ENCODE measurements at places on chromosomes 5 and 9.
A peak's percentile ranks its signal among the peaks of the same experiment; 100 is the strongest.

DNA sequence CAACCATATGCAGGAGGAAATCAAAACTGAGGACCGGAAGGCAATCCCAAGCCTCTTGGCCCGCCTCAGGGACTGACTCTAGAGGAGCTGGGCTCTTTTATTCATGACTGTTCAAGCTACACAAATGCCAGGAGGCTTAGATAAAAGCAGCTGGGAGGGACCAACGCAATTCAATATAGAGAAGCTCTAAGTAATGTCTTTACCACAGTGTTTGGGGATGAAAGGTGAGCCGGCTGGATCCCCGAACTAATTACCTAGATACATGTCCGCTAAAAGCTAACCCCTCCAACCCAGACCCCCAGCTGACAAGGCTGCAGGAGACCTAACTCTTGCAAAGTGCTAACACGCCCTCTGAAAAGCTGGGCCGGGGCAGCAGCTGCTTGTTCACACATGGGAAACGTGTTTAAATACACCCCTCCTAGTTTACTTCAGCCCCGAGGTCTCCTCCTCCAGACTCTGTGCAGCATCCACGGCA is 67.5 kb downstream of the TLE1 start:
- DNase-seq = no peak

DNA sequence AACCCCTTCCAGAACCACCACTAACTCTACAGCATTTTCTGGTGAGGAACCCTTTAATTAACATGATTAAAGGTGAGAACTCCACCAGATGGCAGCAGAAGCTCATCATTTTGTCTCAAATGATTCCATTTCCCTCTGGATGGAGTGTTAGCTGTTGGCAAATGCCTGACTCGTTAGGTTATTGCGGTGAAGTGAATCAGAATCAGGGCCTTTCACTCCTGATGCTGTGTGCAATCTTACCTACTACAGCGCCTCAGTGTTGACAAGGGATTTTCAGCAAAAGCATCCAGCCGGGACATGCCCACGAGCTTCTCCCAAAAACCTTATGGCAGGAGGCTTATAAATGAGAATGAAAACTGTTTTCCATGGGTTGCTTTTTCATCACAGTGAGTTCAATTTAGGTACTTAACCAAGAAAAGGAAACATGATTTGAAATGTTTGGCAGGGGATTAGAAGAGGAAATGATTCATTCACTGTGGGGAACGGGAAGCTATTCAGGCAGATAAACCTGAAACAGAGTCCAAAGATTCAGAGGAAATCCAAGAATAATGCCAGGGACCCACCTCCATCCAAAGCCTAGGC is 48.0 kb upstream of the CAST start:
- DNase-seq = peak; percentile 93

DNA sequence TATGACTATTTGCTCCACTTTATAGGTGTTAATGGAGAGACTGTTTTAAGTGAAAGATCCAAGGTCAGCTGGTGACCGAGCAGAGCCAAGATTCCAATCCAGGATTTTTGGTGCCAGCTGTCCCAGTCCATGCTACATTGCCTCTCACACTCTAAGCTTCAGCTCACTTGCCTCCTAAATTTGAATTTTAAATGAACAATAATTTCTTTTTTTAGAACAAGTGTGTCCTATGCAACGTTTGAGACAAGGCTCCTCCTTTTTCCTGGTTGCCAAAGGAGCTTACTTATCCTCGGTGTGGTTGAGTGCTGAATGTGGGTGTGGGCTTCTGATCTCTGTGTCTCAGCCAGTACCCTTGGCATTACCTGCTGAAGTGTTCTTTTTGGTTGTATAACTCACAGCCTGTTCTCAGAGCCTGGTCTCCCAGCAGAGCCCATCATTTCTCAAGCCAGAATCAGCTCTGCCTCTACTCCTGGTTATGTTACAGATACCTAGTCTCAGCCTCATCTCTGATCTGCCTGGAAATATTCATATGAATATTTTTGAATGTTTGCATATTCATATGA is 4.0 kb upstream of the PRRC1 start:
- no peak for DNase-seq

DNA sequence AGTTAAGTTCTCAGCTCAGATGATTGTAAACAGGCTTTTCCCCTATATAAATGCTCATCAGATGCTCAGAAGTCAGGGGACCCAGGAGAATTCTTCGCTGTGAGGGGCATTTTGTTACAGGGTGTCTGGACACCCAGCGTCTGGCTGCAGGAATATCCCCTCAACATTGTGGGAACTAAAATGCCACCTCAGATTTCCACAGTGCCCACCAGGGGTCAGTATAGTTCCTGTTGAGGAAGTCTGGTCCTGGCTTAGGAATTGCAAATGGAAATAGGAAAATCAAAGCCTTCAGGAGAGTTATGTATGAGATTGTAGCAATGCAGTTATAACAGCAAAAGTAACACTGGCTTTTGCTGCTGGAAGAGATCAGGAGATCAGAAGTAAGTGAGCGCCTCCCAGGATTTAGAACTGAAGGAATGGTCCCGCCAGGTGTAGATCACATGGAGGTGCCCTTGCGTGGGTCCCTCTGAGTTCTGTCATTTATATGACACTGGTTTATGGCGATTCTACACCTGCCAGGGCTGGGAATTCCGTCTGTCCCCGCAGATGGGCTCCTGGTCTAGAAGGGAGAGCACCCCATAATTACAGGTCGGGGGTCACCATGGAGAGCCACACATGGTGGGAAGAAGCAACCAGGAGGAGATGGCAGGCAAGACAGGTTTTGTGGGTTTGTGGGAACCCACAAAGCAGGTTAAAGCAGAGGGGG is 47.1 kb upstream of the CTSL start:
- peak; percentile 68 for DNase-seq

GRCh38 chr9:132997591-132997990 is 19.1 kb downstream of the GFI1B start:
- peak; percentile 23 for DNase-seq

DNA sequence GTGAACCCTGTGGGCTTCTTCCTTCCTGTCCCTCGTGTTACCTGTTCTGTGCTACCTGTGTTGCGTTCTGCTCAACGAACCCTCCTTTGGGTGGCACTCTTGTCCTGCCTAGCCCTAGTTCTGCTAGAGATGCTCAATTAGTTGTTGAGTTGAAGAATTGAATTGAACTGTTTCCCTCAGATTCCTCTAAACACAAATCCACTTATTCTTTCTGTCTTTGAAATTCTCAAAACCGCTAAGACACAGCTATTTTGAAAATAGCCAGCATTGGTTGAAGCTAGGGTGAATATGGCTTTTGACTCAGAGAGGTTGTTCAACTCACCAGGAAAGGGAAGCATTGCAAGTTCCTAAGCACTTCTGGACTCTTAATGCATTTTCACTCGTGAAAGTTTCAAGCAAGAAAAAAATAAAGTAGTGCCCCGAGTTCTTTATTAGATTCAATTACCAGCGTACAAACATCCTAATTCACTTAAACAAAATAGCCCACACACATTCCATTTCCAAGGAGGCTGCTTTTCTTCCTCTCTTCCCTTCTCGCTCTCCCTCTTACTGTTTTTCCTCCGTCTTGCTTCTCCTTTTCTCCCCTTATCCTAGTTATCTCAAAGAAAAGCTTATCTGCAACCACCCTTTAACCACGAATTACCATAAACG is 642 bp upstream of the ITGA1 start:
- DNase-seq = no peak

- peak; percentile 85 for DNase-seq
Measured at GRCh38 chr5:472656-473550, 29.9 kb downstream of the EXOC3 start.

DNA sequence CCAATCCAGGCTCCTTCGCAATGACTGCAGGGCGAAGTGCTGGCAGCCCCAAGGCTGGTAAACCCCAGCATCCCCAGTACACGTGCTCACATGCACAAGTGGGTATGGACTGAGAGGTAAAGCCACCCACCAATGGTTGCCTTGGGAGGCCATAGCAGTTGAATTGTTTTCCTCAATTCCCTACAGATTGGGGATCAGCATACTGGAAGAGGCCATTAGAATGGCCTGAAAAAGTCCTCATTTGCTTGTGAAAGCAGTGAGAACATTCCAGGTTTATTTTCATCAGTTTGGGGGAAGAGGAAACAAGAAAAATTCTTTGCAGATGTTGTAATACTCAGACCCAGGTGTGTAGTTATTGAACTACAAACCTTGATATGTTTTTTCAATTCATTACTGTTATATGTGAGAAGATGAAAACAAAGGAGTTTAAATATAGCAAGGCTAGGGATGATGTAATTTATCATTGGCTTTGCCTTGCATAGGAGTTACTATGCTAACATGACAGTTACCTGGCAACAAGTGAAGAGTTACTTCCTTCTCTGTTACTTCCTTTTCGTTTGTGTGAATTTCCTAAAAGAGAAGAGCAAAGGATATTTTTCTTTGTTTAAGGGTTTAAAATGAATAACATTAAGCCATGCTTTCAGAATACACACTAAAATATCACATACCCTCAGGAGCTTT is 36.4 kb downstream of the MTMR12 start:
- DNase-seq = peak; percentile 51

DNA sequence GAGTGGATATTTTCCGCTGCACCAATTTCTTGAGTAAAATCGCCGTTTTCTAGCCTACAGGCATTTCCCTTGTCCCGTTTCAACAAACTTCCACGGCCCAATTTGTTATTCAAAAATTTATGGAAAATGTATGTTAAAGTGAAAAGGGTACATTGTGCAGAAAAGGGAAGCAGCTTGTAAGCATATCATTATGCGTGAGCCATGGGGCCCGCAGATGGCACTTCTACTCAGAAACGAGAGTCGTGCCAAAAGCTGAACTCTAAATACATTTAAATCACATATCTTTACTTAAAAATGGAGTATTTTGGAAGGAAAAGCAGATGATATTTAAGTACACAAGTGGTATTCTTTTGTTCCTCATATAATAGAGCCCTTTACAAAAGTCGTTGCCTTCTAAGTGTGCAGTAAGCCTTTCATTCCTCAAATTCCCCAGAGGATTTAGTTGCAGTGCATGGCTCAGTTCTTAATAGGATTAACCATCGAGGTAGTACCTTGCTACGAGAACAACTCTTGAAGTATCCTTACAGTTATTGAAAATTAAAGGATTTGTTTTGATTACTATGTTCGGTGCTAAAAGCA is 1227.2 kb upstream of the WWC1 start:
- no peak for DNase-seq

All from fibroblast of skin of right biceps (primary cell).